ENCODE measurements at places on chromosomes 6 and 20.
A peak's percentile ranks its signal among the peaks of the same experiment; 100 is the strongest.

- DNase-seq: peak; percentile 54
Measured at GRCh38 chr6:42315991-42316970, 98.6 kb upstream of the MRPS10 start.

DNA sequence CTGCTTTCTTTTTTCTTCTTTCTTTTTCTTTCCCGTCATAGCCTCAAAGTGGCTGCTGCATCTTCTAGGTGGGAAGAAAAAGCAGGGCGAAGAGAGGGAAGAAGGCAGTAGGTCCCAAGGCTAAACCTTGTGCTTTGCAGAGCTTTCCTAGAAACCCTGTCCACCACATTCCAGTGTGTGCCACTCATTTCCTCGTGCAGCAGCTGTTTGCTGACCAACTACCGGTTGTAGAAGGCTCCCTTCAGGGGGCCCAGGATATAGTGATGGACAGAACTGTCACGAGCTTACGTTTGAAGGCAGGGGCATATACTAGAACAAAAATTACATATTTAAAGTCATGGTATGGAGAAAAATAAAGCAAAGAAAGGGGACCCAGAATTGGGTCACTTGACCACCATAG is 103.0 kb downstream of the SASH1 start:
- no peak for DNase-seq

GRCh38 chr6:53813801-53814200 is 19.0 kb downstream of the LRRC1 start:
- no peak for DNase-seq

DNA sequence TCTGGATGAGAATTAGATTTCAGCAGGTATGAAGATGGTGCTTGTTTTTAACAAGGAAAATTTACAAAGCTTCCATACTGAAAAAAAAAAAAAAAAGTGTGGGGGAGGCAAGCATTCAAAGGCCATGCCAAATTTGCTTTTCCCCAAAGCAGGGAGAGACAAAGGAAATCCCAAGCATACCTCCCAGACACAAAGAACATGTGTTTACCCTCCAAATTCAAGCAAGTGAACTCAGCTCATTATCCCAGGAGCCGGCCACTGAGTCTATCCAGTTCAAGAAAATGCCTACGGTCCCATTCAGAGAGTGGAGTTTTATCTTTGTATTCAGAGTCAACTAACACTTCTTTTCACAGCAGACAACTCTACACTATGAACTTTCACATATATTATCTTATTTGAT is 102.7 kb upstream of the ID4 start:
- DNase-seq: no peak

GRCh38 chr6:13666194-13667105 is 45.2 kb downstream of the RANBP9 start:
- peak; percentile 33 for DNase-seq

GRCh38 chr20:38900606-38901005 is 25.6 kb upstream of the FAM83D start:
- no peak for DNase-seq

All from activated CD4-positive, alpha-beta T cell treated with anti-CD3 and anti-CD28 coated beads for 36 hours (primary cell).